K562 (cell line): ENCODE measurements at places on chromosomes 11 and 22. TPM values are rescaled to one million over a fixed set of nuclear protein-coding genes. Genes with fewer than 3 reads are reported as not detected.

GRCh38 chr11:65931773-65932557, 12.7 kb downstream of the DRAP1 start:
- no peak overlapping the region for H3K4me3 ChIP-seq
- no peak overlapping the region for H3K27ac ChIP-seq
- DNase-seq = no peak
- H3K27me3 ChIP-seq = no peaks in the 10 kb centered on the region
- H3K36me3 ChIP-seq = no peaks in the 10 kb centered on the region

DNA sequence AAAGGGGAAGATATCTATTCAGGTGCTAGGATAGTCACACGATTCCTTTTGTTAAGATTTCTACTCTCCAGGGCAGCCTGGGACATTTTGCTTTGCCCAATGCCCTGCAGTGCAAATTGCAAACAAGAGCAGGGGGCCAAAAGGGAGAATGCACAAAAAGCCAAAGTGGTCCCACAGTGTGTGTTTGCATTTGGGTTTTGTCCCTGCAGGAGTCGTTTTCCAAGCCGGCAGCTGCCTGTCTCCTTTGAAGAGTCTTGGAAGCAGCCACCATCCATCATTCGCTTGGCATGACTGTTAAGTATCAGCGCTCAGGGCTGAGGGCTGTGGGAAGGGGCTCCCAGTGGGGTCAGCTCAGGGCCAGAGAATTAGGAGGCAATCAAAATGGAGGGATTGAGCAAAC, 184.7 kb downstream of the MIAT start:
- no peak for DNase-seq
- no peaks in the 10 kb centered on the region for H3K36me3 ChIP-seq
- no peak overlapping the region for H3K4me3 ChIP-seq
- H3K4me1 ChIP-seq = no peaks in the 10 kb centered on the region
- H3K27me3 ChIP-seq = no peaks in the 10 kb centered on the region; the same call in 2 of the 3 replicates
- H3K27ac ChIP-seq = no peak overlapping the region

DNA sequence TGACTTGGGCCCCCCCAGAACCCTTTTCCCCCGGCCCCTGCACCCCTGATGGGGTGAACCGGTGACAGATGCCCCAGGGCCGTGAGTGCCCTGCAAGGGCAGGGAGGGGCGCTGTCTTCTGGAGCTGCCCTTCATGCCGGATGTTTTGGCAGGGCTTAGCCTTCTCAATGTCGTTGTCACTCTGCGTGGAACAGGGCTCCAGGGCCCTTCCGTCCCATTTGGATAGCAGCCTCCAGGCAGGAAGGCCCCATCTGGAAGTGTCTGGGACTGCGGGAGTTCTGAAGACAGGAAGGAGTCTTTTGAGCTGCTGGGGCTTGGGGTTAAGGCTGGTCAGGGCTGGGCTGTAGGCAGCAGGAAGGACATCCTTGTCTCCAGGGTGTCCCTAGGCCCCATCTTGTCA, 4.6 kb downstream of the FRMD8 start:
- no peak for DNase-seq
- peaks cover 70% of the 10 kb centered on the region; the same call in 2 of the 3 replicates for H3K36me3 ChIP-seq
- H3K4me3 ChIP-seq = no peak overlapping the region
- H3K27ac ChIP-seq = no peak overlapping the region
- H3K4me1 ChIP-seq = peaks cover 57% of the 10 kb centered on the region

Gene BRSK2
- 0.22 TPM in 2 replicates for total RNA-seq

DNA sequence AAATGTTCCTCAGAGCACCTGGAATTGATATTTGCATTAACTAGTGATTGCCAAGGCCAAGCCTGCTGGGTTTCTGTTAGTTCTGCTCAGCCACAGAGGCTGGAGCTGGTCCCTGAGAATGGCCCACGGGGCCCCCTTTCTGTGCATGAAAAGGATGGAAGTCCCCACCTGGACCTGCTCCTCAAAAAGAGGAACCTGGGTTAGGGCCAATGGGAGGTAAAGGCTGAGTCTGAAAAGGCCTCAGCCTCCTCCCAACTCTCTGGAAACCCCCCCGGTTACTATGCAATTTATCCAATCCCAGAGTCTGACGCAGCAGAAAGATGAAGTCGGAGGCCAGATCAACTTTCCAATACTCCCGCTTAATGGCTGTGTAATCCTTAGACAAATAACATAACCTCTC, 6.8 kb upstream of the CREB3L1 start:
- H3K36me3 ChIP-seq = no peaks in the 10 kb centered on the region
- H3K4me1 ChIP-seq = peaks cover 21% of the 10 kb centered on the region; the same call in 1 of the 2 replicates
- no peak overlapping the region for H3K4me3 ChIP-seq
- no peaks in the 10 kb centered on the region; the same call in 2 of the 3 replicates for H3K27me3 ChIP-seq
- H3K27ac ChIP-seq = no peak overlapping the region

GRCh38 chr22:34804091-34804490, 261.9 kb upstream of the ISX start:
- no peak for DNase-seq
- H3K27ac ChIP-seq = no peak overlapping the region
- no peak overlapping the region for H3K4me3 ChIP-seq
- H3K27me3 ChIP-seq = no peaks in the 10 kb centered on the region
- no peaks in the 10 kb centered on the region for H3K4me1 ChIP-seq

Gene SCGB1A1
- 0.55 and 1.1 TPM in 2 replicates for total RNA-seq
